ENCODE measurements at places on chromosomes 7 and 10.
A peak's percentile ranks its signal among the peaks of the same experiment; 100 is the strongest.

DNA sequence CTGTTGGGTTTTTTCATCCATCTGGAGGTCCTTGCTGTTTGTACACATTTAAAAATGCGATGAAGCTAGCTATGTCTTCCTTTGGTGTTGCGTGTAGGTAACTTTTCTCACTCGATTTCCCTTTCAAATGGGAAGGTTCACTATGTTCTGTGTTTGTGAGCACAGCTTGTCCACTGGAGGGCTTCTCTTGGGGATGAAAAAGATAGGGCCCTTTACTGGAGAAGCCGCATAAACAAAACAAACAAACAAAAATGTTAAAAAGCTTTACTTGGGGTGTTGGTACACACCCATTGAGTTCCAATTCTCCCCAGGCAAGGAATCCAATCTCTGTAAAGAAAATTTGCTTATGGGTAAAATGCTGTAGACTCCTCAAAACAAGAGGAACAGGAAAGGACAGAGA lies 23.4 kb downstream of the CYTH3 start:
- DNase-seq = no peak

- peak; percentile 20 for DNase-seq
These were observed 22.4 kb upstream of the SMC3 start for GRCh38 chr10:110544958-110545537.

DNA sequence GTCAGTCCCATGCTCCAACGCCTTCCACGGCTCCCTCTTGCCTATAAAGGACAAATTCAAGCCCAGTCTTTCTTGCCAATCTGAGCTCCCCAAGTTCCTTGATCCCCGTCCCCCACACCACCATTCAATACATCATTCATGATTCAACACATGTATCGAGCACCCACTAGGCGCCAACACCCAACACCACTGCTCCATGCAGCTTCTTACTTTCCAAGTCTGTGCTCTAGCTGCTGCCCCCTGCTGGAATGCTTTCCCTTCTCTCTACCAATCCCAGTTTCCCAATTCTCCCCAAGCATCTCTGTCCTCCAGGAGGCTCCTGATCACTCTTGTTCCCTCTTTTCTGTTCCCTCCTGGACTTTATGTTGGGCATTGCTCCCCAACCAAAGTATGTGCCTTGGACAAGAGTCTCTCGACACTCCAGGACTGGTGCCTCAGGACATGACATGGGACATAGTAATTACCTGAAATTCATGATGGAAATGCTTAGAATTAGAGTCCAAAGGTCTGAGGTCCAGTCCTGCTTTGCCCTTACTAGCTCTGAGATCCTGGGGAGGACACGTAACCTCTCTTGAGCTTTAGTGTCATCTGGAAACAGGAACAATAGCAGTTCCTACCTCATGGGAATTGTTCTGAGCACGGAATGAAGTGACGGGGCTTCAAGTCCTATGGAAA lies 172.7 kb downstream of the NEURL1 start:
- DNase-seq = no peak

DNA sequence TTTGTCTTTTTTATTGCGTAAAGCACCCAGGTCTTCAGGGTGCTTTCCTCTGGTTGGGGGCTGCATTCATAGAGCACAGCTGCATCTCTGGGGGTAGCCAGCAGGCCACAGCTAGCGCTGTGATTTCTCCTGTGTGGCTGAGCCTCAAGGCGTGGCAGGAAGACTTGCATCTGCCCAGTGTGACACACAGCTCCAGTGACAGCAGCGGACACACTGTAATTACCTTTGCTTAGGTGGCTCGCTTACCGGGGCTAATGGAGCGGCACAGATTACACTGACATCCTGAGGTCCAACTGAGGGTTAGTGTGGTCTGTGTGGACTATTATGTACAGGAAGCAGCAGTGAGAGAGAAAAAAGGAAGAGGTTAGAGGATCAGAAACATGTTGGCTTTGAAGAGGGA lies 27.1 kb downstream of the ABCB4 start:
- no peak for DNase-seq

- DNase-seq = no peak
These were observed 1355.2 kb downstream of the XPNPEP1 start for GRCh38 chr10:108567899-108568752.

GRCh38 chr7:82669141-82669540 lies 225.6 kb upstream of the CACNA2D1 start:
- DNase-seq = no peak

- DNase-seq = peak; percentile 73
These were observed 10.2 kb downstream of the CRYGN start for GRCh38 chr7:151429560-151430331.

DNA sequence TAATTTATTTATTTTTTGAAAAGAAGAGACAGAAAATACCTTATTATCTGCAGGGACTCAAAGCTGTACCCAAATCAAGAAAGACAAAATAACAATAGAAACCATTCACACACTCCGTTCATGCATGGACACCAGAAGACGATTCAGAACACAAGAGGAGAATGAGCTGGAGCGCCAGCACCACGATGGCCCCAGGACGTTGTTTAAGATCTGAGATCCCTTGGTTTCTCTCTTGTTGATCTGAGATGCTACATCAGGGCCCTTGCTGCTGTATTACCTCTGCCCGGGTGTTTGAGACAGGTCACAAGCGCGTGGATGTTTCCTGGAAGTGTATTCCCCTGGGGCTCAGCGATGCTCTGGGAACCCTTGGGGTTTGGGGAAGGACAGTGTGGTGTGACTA lies 46.8 kb downstream of the CHST3 start:
- DNase-seq = no peak

DNA sequence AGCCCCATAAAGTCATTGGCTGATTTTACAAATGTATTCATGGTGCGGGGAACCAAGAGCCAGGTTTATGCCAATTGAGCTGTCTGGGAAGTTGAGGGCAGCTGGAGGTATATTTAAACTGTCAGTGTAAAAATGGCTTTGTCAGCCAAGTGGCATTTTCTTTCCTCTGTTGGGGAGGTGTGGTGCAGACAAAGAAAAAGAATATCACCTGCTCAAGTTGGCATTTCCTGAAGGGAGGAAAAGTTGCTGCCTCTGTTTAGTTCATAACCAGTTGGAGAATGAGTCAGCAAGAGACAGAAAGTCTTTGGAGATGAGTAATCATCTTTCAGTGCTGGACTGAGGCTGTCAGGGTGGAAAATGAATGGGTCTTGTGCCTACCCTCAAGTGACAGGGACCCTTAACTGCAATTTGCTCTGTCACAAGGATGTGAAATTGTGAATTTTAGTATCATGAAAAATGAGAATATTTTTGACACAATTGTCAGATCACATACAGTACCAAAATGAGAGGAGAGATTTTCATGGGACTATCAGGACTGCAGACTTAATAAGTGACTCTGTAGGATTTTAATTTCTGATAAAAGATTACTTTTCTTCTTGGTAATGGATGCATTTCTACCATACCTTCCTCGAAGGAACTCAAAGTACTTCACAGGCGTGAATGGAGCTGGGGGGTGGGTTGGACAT lies 137.3 kb downstream of the ANLN start:
- DNase-seq = peak; percentile 73

GRCh38 chr7:50761713-50762112 lies 21.0 kb downstream of the GRB10 start:
- no peak for DNase-seq

DNA sequence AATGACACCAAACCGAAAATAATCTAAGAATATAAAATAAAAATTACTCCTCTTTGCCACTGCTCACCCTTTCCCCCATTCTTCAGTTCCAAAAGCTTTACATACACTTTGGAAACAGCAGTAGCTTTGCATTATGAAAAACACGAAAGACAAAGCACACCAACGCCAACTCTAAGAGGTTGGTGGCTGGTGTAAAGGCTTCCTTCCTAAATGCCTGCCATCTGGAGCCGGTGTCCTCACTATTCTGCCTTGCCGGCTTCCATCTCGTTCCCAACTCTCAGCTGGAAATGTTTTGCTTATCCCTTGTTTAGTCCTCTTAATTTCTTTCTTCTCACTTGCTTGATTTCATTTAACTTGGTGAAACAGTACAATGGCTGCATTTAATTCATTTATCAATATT lies 281.1 kb upstream of the LRRN3 start:
- no peak for DNase-seq

GRCh38 chr7:33722383-33723101 lies 182.8 kb upstream of the BMPER start:
- peak; percentile 70 for DNase-seq

- peak; percentile 14 for DNase-seq
These were observed 312.6 kb downstream of the WDR37 start for GRCh38 chr10:1368842-1369171.

DNA sequence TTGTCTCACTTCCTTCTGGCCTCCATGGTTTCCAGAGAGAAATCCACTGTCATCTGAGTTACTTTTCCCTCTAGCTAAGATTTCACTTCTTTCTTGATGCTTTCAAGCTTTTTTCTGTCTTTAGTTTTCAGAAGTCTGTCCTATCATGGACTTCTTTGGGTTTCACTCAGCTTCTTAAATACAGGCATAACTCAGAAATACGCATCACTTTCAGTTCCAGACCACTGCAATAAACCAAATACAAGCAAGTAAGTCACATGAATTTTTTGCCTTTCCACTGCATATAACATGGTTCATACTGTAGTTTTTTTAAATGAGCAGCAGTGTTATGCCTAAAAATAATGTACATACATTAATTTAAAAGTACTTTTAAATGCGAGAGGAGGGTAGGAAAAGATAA lies 48.7 kb downstream of the STK17A start:
- no peak for DNase-seq

- peak; percentile 18 for DNase-seq
These were observed 144.9 kb downstream of the ELAPOR2 start for GRCh38 chr7:86914551-86914950.

GRCh38 chr7:47422611-47423010 lies 159.3 kb downstream of the TNS3 start:
- no peak for DNase-seq
